Amygdala (tissue), 56 donors: ENCODE measurements at places on chromosomes 7 and 10.

DNA sequence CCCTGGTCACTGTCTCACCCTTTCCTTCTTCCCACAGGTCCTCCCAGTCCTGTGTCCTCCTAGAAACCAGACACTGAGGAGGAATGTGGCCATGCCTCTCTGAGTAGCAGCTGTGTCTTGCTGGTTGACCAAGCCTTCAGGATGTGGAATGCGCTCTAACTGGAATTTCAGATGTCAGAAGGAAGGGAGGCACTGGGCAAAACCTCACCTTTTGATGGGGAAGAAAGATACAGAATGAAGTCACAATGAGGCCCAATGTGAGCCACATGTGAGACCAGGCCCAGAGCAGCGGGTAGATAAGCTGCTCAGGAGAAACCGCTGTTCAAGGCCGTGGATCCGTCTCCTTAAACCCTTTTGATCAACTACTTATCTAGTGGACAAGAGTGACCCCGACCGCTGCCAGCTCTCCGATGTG, 54.8 kb upstream of the ECHDC3 start:
- DNase-seq: no peak

DNA sequence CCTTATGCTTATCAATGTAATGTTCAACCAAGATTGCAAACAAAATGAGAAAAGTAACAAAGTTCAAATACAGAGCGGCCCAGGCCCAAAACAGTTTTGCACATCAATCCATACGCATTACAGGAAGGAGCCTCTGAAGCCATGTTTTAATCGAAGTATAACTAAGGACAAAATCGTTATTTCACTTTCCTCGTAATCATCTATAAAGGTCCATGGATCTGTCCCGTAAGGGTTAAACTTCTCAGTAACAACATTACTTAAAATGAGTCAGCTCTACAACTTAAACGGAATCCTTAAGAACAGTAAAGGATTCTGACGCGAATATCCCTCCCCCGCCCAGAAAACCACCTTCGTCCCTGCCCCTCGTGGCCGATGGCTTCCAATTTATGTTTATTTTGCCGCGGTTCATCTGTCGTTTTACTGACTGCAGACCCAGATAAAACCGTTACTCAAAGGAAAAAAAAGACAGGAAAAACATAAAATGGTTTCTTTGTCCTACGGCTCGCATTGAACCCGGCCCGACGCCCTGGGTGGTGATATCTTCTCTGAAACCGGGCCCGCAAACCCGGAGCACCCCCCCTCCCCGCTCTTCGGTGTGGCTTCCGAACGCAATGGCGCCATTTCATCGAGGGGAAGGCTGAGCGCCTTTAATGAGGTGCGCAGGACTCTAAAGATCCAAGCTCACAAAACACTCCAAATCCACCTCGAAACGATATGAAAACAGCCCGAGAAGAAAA, 1.1 kb downstream of the HNRNPA2B1 start:
- DNase-seq: peak; percentile 38

DNA sequence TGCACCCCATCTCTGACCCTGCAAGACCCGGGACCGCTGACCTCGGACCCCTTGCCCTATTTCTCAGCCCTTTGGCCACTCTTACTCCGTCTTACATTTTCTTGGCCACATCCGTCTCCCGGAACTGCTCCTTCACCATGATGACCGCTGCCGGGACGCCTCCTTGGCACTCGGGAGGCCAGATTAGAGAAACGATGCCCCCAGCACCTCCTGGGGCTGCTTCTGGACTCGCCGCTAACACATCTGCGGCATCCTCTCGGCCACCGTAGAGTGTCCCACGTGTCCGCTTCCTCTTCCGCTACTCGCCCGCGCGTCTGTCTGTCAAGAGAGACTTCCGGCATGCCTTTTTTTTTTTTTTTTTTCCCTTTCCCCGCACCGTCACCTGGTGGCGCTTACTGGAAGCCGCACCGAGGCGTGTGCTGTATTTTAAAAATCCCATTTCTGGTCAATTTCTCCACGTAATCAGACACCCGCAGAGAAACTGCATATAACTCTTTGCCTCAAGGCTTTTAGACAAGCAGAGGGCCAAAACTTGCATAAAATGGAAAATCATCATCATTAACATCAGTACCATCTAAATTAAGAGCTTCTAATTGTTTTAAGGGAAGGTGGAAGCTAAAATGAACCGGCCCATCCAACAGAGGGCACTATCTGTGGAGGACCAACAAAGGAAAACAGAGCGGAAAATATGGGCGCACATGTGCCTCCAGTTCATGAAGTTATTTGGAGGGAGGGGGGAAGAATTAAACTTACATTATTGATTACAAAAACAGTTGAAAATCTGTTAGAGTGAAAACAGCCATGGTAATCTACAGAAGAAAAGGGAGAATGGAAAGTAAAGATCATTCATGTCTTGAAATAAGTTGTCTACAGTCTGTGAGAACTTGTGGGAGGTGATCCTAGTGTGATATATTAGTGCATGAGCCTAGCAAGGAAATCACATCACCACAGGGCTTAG, at the start of gene POLR3A:
Gene POLR3A (minus strand): TSS at position 247 of the 958 bp plus-strand sequence. CDS start 108 bp downstream, at position 139.
- peak; percentile 71 for DNase-seq

GRCh38 chr7:105279688-105280007, 109.1 kb downstream of the SRPK2 start:
- no peak for DNase-seq

DNA sequence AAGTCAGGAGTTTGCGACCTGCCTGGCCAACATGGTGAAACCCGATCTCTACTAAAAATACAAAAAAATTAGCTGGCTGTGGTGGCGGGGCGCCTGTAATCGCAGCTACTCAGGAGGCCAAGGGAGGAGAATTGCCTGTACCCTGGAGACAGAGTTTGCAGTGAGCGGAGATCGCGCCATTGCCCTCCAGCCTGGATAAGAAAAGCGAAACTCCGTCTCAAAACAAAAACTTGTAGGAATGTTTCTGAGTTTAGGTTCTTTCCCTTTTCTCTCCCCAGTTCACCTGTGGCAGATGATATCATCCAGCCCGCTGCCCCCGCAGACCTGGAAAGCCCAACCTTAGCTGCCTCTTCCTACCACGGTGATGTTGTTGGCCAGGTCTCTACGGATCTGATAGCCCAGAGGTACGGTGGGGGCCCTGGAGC, 138.8 kb upstream of the BTBD16 start:
- no peak for DNase-seq

DNA sequence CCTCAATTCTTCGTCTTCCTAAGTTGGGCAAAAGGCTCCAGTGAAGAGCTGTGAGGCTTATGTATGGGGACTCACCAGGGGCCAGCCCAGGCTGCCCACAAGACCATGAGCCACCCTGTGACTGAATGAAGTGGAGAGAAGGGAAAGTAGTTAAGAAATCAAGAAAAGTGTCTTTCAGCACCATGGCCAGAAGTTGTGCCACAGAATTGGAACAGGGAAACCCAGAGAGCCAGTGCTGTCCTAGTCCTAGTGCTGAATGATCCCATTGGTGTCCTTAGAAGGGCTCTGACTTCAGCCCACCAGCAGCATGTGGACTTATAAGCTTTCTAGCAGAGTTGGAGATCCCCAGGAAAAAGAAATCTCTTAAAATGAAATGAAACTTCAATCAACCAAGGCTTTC, 37.0 kb upstream of the CCSER2 start:
- DNase-seq: no peak

GRCh38 chr10:126336801-126337200, 51.5 kb downstream of the ADAM12 start:
- DNase-seq: no peak

DNA sequence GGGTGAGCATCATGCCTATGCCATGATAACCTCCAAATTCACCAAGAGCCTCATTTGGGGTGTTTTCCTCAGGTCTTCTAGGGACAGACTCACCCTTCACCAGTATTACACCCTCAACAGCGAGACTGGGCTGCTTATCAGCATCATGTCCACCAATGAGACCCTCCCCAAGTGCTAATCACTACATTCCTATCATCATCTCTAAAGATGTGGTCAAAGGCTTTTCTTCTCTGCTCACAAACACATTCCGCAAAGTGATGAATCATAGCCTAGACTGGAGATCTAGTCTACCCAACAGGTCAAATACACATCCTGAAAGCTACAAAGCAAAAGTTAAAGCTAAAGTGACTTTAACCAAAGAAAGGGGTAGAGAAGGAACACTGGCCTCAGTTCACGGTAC, 75.3 kb upstream of the C7orf33 start:
- no peak for DNase-seq

- no peak for DNase-seq
These were observed 80.4 kb upstream of the MALRD1 start for GRCh38 chr10:18968159-18968558.

GRCh38 chr7:121599887-121600286, 203.8 kb upstream of the FAM3C start:
- no peak for DNase-seq

- no peak for DNase-seq
These were observed 1.3 kb downstream of the ANXA11 start for GRCh38 chr10:80203835-80204676.

DNA sequence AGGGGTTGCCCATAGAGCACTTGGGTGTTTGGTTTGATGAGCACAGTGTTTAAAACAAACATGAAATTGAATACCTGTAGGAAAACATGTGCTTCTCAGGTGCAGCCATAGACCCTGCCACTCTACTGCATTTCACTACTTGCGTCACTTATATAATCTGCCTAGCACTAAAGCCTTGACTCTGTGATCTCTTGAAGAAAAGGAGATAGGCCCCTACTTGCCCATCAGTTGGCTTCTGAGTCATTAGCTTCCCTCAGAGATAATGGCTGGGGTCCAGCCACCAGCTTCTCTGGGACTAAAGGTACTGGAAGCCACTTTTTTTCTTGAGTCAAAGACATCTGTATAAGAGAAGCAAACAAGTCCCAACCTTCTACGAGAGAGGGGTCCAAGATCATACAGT, 45.9 kb upstream of the BTRC start:
- no peak for DNase-seq

DNA sequence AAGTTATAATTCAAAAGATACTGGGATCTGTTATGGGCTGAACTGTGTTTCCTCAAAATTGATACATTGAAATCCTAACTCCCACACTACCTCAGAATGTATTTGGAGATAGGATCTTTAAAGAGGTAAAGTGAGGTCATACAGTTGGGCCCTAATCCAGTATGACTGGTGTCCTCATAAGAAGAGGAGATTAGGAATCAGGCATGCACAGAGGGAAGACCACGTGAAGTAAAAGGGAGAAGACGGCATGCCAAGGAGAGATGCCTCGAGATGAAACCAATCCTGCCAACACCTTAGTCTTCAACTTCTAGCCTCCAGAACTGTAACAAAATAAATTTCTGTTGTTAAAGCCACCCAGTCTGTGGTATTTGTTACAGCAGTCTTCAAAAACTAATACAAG, 5.9 kb upstream of the CFAP69 start:
- no peak for DNase-seq

DNA sequence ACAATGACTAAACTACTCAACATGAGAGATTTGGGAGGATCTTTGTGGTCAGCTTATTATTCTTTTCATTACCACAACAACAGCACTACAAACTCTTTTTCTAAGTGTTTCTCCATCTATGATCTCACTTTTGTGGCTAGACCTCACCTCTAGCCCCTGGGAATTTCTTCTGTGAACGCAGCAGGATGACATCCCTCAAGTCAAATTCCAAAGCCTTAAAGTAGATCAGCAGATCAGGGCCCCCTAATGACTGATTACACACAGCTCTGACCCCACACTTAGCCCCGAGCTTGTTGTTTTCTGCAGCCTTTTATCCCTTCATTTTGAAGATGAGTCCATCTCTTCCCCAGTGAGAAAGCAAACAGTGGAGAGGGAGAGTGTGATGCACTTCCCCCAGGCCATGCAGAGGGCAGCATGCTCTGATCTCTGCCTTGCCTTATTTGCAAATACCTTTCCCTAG, 27.3 kb downstream of the TFAM start:
- DNase-seq: no peak

DNA sequence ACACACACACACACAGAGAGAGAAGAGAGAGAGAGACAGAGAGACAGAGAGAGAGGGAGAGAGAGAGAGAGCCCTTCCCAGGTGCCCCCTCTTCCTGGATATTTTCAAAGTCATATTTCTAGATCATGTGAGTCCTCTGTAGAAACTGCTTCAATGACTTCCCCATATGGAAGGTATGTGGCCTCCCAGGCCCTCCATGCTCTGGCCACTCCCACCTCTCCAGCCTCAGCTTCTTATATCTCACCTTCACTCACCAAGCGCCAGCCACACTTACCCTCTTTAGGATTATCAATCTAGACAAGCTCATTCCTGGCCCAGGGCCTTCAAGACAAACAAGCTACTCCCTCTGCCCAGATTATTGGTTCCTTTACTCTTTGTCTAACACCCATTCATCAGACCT, 259.7 kb downstream of the MTERF1 start:
- no peak for DNase-seq

DNA sequence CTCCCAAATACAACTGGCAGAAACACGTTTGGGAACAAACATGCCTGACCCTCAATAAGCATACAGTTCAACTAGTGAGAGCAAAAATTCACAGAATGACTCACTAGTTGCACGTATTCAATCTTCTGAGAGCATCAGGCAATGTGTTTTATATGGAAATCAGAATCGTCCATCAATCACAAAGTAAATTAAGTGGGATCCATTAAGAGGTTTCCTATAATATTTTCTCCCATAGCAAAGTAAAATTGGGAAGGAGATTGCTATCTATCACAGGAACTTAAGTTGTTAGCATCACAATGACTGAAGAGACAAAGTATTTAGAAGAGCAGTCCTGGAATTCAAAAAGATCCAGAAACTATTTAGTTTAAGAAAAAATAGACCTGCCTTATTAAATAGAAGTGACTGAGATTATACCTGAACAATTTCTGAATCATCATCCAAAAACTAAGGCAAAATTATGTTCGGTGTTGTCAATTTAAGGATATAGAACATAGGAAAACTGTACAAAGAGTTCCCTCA, 28.3 kb downstream of the INHBA start:
- DNase-seq: no peak

DNA sequence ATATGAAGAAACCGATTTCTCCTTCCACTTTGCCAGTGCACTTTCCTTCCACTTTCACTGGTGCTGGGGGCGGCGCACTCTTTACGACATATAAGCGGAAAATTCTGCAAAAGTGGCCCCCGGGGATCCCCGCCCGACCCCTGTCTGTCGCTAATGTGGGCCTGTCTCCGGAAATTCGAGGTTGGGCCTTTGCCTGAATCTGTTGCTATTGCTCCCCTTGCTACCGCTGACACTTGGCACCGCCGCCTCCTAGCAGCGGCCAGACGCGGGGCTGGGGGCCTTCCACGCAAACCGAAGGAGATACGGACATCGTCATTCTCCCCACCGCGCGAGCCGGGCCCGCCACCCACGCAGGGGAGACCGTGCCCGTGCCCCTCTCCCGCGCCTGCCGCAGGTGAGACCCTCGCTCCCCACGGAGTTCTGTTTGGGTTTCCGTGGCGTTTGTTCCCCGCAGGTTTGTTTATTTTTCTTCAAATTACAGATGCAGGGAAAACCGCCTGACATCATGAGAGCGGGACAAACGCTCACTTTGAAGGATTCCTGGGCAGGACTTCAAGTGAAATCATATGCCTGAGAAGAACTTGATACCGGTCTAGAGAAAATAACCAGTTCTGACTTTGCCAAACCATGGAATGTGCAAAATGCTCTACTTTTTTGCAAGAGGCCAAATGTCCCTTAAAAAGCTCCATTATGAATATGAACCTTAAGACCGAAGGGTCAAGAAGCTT, 5.0 kb downstream of the TWIST1 start:
- no peak for DNase-seq

- DNase-seq: no peak
These were observed 603.4 kb upstream of the AUTS2 start for GRCh38 chr7:68994841-68995240.
